ENCODE measurements at places on chromosomes 4 and X.

GRCh38 chr4:72886602-72887001, 182.9 kb downstream of the COX18 start:
- no peak for DNase-seq

- DNase-seq = no peak
Observed at GRCh38 chrX:152070144-152070543, 68.2 kb downstream of the MAGEA10 start.

DNA sequence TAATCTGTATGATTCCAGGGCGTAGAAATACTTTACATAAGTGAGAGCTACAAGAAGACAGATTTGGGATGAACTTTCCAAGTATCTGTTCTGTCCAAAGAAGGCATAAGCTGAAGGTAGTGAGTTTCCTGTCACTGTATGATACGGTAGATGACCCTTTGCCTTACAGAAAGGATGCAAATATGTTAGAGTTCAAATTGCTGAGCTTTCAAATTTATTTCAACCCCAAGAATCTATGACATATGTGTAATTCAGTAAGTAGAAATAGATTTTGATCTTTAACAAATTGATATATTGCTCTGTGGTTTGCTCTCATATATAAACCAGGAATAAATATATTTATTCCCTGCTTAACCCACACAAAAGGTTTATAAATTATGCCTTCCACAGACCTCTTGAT, 16.5 kb downstream of the DIPK2B start:
- DNase-seq = no peak

DNA sequence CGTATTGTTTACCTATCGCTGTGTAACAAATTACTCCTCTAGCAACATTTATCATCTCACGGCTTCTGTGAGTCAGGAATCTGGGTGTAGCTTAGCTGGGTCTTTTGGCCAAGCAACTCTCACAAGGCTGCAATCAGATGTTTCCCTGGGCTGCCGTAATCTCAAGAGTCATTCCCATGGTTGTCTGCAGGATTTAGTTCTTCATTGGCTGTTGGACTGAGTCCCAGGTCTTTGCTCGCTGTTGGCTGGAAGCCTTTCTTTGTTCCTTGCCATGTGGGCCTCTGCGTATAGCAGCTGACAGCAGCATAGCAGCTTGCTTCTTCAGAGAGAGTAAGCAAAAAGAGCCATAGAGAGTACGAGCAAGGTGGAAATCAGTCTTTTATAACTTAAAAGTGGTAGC, 16.8 kb downstream of the POLR2B start:
- DNase-seq = no peak

DNA sequence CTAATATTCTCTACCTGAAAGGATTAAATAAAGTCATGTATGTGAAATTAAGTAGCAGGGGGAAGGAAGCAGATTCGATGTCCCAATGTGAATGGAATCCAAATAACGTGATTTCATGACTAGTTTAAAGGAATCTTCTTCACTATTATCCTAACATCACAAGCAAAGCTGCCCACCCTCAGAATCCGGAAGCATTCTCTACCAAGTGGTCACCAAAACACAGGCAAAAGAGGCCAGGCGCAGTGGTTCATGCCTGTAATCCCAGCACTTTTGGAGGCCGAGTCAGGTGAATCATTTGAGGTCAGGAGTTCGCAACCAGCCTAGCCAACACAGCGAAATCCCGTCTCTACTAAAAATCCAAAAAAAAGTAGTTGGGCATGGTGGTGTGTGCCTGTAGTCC, 212.9 kb downstream of the LDB2 start:
- no peak for DNase-seq

DNA sequence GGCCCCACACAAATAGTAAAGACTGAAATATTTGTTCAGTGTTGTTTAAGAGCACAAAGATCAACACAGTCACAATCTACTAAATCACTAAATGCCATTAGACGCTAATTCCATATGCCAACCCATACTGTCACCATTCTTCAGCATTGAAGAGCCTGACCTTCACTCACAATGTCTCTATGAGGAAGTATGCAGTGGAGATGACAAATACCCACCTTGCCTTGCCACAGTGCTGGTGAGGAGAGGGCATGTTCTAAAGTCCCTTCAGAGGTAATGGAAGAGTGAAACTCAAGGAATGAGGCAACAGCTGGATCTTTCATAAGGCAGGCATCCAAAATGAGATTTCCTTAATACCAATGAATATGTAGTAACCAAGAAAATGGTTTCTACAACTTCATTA, 50.4 kb downstream of the FRMD7 start:
- no peak for DNase-seq

GRCh38 chrX:40570346-40571093, 10.2 kb upstream of the ATP6AP2 start:
- no peak for DNase-seq

- DNase-seq = no peak
Observed at GRCh38 chrX:108601276-108601675, 135.1 kb downstream of the IRS4 start.

- DNase-seq = no peak
Observed at GRCh38 chrX:137151403-137151802, 117.6 kb upstream of the GPR101 start.

GRCh38 chr4:184280591-184281071, 63.0 kb upstream of the ENPP6 start:
- no peak for DNase-seq

DNA sequence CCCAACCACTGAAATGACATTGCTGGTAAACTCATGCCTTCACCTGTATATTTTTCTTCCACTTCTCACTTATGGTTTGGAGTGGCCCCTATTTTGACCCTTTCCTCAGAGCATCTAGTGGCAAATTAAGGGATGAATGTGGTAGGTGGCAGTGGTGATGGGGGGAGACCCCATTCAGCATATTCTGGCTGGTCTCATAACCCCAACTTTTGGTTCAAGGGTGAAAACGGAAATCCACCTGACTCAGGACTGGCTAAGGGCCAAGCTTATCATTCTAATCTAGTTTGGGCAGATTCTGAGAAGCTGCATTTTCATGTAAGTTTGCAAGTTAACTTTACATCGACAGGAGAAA, 47.0 kb upstream of the NSUN7 start:
- DNase-seq = no peak

Data from iPS DF 6.9 (cell line).